Panc1 (cell line): ENCODE measurements at places on chromosomes 5 and 9. TPM values are rescaled to one million over a fixed set of nuclear protein-coding genes. Genes with fewer than 3 reads are reported as not detected.

- no peak for DNase-seq
These were observed 21.1 kb downstream of the CARTPT start for GRCh38 chr5:71740015-71740753.

Gene BTNL3
- not detected for total RNA-seq

GRCh38 chr9:122058709-122059108 is 34.4 kb downstream of the TTLL11 start:
- no peak for DNase-seq

Gene IFT74
- 6.0 TPM for total RNA-seq

GRCh38 chr9:79769476-79770275 is 197.9 kb downstream of the TLE4 start:
- DNase-seq, result no peak

- no peak for DNase-seq
These were observed 11.3 kb downstream of the NINJ1 start for GRCh38 chr9:93122721-93123221.

DNA sequence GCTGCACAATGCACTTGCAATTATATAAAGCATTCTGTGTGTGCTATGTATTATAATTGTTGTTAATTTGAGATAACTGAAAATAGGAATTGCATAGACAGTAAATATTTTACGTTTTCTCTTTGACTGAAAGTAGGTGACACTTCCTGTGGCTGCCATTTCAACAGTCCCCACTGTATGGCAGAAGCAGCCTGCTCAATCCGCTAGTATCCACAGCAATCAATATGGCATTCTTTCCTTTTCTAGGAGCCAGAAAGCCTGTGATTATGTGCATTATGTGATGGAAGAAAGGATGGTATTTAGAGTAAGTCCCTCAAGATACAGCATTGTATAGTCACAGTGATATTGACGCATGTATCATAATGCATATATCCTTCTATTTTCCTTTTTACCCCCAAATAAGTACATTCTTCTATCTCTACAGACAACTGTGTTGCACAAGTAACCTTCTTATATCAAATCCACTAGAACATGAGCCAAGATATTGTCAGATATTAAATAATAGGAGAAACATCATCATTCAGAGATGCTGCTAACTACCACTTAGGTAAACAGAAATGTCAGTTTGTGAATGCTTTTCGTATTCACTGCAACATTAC is 59.7 kb downstream of the CARTPT start:
- no peak for DNase-seq

DNA sequence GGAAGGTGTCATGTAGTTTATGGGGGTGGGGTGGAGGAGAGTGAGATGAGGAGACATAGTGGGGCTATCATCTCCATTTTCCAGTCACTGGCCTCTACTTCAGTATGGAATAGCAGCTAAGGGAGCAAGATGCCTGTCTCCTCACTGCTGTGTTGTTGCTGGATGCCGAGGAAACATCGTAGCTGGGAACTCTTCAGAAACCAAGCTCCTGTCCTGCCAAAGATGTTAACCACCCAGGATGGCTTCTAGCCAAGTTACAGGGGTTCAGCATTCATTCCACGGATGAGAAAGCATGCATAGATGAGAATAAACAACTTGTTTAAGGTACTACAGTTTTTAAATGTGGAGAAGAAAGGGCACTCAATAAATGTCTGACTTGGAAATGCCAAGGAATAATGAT is 226.5 kb downstream of the ASTN2 start:
- DNase-seq, result no peak
